ENCODE measurements at places on chromosomes 5 and 9.

DNA sequence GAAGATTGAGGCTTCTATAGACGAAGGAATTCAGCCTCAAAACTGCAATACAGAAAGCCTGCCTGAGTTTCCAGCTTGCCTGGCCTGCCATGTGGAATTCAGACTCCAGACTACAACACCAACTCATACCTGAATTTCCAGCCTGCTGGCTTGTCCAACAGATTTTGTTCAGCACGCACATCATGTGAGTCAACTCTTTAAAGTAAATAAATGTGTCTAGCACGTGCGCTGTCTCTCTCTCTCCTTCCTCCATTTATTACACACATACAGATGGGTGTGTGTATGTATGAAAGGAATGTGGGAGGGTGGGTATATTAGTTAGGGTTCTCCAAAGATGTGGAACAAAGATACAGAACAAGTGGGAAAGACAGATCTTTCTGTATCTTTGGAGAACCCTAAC is 82.4 kb upstream of the TAS2R1 start:
- no peak for DNase-seq

- no peak for DNase-seq
These were observed 186.5 kb upstream of the WWC1 start for GRCh38 chr5:168104811-168105481.

GRCh38 chr5:128121651-128122050 is 38.1 kb downstream of the SLC12A2 start:
- DNase-seq, result no peak

- no peak for DNase-seq
These were observed 27.8 kb upstream of the PTPDC1 start for GRCh38 chr9:94056442-94056974.

- no peak for DNase-seq
These were observed 99.4 kb upstream of the TARS1 start for GRCh38 chr5:33341351-33341750.

GRCh38 chr5:136087961-136088871 is 44.4 kb upstream of the SMAD5 start:
- no peak for DNase-seq

DNA sequence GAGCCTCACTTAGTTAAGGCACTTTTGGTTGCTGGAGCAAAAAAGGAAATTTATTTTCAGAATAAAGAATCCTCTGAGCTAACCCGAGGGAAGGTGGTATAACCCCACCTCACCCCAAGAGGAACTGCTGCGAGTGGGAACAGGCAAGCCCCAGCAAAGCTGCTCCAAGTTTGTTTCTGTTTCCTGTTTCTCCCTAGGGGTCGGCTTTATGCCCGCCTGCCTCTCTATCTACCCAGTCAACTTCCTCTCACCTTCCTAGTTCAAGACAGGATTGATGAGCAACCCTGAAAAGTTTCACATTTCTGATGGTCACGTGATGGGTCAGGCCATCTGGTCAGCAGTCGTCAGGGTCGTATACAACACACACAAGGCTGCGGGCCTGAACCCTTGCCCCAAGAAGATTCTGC is 31.1 kb downstream of the TRIO start:
- no peak for DNase-seq

GRCh38 chr9:37547328-37547878 is 28.8 kb downstream of the FBXO10 start:
- no peak for DNase-seq

DNA sequence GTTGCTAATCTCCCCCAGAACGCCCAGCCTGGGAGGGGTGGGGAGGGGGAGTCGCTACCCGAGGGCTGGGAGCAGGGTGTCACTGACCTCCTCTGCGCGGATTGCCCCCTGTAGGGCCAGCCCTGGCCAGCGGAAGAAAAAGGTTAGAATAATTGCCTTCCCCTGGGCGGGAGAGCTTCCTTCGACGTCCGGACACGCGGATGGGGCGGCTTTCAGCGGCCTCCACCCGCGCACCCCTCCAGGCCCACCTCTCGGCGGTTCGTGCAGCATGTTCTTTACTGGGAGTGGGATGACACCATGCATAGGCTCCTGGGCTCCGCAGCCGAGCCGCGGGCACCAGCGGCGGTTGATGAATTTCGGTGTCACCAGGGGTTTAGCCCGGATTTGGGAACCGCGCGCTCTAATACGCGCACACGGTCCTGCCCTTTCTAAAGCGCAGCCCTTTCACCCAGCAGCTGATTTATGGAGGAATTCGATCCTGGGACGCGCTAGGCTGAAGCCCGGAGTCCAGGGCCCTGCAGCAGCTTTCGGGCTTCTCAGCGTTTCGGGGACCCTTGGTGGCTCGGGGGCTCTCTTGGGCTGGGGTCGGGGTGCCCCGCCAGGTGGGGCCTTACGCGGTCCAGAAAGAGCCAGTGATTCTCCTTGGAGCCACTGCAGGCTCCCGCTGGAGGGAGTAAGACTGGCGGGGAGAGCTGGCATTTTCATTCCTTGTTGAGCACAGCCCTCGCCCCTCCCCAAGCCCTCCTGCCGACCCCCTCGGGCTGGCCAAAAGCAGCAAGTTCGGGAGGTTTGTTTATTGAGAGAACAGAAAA is 10.1 kb downstream of the LMX1B start:
- no peak for DNase-seq

- no peak for DNase-seq
These were observed 46.0 kb downstream of the RAPGEF1 start for GRCh38 chr9:131693651-131694597.

GRCh38 chr9:35649431-35650340 is 1.0 kb downstream of the SIT1 start:
- DNase-seq, result no peak

DNA sequence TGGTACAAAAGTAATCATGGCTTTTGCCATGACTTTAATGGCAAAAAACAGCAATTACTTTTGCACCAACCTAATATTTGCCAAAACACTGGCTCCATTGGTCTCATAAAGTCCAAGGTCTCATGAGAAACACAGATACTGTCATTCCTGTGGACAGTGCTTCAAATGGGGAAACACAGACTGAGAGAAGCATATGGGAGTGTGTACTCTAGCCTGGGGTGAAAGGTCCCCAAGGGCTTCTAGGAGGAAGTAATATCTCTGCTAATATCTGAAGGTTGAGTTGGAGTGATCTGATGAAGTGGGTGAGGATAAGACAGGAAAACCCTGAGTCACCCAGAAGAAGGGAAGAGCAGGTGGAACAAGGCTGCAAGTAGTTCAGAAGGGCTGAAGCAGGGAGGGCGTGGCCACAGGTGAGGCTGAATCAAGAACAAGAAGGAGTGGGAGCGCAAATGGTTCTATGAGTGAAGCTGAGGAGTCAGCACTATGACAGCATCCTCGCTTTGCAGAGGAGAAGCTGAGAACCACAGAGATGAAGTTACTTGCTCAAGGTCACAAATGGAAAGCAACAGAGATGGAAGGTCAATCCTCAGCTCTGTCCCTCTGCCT is 164.1 kb downstream of the ASTN2 start:
- no peak for DNase-seq

GRCh38 chr9:99030092-99030511 is 74.8 kb upstream of the TGFBR1 start:
- DNase-seq, result no peak

GRCh38 chr5:175305251-175305650 is 138.7 kb downstream of the DRD1 start:
- DNase-seq, result no peak

DNA sequence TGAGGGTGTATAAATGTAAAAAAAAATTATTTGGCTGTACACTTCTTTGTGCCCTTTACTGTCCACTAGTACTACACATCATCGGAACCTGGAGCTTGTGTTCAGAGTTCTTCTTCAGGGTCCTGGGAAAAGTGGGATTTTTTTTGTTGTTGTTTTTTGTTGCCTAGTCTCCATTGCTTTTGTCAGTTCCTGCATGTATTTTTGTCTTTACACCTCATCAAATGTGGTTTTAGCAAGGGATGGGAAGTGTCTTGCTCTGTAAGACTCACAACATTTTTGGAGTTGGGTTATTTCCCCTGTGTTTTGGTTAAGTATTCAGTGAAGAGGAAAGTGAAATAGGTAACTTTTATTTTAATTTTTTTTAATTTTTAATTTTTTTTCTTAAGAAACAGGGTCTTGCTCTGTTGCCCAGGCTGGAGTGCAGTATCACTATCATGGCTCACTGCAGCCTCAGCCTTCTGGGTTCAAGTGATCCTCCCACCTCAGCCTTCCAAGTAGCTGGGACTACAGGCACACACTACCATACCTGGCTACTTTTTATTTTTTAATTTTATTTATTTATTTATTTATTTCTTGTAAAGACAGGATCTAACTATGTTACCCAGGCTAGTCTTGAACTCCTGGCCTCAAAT is 40.7 kb downstream of the GARNL3 start:
- no peak for DNase-seq

GRCh38 chr5:114544561-114544960 is 182.7 kb downstream of the KCNN2 start:
- DNase-seq, result no peak

DNA sequence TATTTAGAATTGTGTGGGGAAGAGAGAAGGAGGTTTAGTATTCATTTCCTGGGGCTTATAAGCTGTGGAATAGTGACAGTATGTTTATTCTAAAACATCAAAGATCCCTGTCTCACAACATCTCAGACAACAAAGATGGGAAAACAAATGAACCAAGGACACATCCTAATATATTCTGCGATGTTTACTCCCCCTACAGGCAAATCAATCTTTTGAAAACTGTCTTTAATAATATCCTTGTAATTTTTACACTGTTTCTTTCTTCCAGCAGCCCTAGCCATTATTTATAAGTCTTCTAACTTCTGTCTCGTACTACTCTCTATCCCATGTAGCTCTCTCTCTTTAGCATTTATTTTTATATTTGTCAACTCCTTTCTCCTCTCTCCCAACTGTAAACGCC is 33.5 kb upstream of the TMEM252 start:
- DNase-seq, result no peak

DNA sequence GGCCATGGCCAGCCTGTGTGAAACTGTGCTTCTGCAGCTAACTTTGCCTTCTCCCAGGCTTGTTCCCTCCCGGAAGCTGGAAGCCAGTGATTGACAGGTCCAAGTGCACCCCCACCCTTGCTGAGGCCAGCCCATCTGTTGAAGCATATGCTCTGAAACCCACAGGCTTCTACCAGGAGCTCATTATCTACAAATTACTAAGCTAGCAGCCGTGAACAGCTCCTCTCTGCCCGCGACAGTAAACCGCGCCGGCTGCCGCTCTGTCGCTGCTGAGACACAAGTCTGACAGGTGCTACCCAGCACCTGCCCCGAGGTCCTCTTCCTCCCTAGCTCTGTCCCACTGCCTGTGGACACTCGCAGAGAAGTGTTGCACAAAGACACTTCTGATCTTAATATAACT is 490.9 kb downstream of the GADD45G start:
- no peak for DNase-seq

- no peak for DNase-seq
These were observed 14.7 kb downstream of the ITGA1 start for GRCh38 chr5:52802272-52802973.

DNA sequence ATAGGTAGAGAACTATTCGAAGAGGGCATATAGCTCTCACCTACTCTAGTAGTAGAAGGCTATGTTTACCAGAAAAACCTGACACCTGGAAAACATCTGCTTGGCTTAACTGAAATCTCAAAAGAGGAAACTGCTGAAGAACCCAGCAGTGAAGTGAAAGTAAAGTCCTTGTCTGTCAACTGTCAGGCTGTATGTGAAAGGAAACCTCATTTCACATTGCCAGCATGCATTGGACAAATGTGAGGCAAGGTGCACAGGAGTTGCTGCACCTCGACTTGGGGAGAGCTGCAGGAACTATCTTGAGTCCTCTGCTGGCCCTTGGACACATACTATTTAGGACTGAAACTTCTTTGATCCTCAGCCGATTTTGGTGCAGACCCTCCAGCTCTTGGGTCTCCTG is 53.3 kb downstream of the NREP start:
- no peak for DNase-seq

GRCh38 chr5:22896152-22896551 is 43.0 kb upstream of the CDH12 start:
- DNase-seq, result no peak

- no peak for DNase-seq
These were observed 3.4 kb upstream of the F12 start for GRCh38 chr5:177412603-177413233.

DNA sequence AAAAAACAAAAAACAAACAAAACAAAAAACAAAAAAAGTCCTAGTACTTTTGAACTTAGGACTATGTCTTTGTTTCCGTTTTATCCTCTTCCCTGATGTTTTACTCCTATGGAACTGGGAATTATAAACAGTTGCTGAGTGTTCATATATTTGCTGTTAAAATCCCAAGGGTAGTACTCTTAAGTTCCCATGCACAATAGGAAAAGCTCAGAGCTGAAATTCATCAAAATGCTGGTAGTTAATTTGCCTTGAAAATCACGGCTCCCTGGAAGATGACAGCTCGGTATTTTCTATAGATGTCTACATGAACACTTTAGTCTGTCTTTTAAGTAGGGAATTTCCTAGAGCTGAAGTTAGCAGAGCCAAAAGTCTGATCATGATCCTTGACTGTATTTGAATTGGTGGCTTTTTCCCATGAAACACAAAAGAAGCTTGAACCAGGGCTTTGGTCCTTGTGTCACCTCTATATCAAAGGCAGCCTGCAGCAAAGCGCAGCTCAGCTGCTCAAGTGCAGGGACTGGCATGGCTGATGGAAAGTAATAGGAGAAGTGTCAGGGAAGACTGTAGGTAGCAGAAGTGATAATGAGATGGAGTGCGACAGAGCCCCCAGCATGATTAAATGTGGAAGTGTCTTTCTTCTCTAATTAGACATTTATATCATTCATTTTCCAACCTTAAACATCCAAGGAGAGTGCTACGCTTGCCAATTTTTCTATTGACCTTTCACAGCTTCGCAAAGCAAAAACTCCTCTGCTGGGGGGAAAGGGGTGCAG is 310.9 kb downstream of the TRIM36 start:
- no peak for DNase-seq

DNA sequence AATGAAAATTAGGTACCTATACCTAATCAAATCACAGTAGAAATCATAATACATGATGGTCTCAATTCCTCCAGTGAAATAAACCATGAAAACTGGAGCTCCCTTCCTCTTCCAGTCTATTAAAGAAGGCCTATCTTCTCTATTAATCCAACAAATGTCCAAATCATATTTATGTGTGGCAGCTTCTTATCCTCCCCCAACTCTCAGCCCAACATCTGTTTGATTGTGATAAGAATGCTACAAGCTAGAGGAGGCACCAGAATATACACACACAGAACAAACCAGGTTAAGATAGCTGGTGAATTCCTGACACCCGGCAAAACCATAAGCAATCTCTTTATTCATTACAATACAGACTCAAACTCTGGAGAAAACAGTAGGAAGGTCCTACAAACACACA is 110.8 kb downstream of the FBXL17 start:
- DNase-seq, result no peak

GRCh38 chr9:133506653-133507038 is 18.1 kb downstream of the MYMK start:
- no peak for DNase-seq

DNA sequence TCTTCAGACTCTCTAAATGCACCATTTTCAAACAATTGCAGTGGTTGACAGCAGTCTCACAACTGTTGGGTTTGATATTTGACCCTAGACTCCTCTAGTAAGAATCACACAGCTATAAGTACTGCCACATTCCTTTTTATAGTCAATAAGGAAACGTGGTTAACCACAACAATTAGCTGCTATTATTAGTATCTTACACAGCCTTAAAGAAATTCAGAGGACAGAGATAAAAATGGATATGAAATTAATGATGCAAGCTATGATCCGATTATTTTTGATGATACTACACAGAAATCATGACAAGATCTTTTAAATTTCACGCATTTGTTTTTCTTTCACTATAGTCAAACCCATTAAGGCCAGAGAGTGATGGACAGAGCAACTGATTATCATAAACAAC is 288.6 kb upstream of the C9orf72 start:
- DNase-seq, result no peak

- DNase-seq, result no peak
These were observed 248.6 kb upstream of the ANKRD55 start for GRCh38 chr5:56481428-56482357.
